ENCODE measurements at places on chromosomes 1 and 21.

DNA sequence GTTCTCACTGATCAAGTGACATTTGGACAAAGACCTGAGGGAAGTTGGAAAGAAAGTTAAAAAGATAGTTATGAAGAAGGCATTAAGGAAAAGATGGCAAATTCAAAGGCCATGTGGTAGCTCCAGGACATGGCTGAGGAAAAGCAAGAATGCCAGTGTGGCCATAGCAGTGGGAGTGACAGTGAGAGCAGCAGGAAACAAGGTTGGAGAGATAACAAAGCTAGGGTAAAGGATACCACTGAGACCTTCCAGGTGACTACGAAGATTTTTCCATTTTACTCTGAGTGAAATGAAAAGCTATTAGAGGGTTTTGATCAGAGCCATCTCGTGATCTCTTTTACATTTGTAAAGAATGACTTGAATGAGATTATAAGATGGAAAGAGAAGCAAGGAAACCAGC is 170.6 kb downstream of the SLC44A5 start:
- no peak for DNase-seq

DNA sequence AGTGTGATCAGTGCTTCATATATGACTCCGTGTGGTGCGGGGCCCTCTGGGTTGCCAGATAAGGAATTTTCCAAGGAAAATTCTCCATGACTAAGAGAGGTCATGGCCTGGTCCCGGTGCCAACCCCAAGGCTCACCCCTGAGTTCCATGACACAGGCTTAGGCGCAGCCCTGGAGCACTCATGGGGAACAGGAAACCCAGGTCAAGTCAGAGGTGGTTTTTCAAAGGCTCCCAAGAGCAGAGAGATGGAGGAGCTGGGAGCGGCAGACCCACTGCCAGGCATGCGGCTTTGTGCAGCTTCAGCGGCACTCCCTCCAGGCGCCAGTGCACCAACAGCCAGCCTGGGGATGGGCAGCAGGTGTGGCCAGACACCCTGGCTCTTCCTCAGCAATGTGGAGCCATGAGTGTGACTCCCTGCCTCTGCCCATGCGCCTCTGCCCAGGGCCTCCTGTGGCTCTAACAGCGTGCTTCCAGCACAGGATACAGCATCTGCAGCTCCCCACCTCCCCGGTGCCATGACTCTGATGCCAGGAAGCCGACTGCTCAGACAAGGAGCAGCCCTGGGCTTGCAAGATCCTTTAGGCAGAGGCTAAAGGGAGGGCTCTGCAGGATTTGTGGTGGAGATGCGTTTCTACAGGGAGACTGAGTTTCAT is 47.3 kb downstream of the GPR161 start:
- DNase-seq: no peak

GRCh38 chr1:30191154-30191702 is 532.2 kb downstream of the MATN1 start:
- peak; percentile 56 for DNase-seq

DNA sequence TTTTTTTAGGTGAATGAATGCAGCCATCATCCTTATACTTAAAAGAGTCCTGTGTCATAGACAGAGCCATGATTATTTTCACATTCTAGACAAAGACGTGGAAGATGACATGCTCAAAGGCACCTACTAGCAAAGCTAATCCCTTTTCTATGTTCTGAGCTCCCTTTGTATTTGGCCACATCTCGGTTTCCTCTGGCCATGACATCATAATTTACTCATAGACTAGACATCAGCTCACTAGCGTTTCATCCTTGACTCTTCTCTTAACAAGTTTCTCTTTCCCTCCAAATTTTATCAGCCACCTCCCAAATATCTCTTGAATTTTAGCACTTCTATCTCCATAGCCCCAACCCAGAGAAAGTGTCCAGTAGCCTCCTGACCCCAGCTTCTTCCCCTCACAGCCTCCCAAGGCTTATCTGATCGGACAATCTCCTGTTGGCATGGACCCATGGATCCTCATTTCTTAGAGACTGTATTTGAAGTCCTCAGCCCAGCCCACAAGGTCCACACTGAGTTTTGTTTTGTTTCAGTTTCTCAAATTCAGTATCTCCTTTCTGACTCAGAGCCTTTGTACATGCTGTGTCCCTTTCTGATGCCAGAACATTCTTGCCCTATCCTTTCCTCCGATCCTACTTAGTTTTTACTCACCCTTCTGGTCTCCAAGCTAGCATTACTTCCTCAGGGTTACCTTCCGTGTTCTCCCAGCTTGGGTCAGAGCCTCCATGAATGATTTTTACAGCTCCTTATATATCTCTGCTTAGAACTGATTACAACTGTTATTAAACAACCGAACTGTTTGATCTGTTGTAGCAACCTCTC is 33.0 kb upstream of the EPS8L3 start:
- no peak for DNase-seq

DNA sequence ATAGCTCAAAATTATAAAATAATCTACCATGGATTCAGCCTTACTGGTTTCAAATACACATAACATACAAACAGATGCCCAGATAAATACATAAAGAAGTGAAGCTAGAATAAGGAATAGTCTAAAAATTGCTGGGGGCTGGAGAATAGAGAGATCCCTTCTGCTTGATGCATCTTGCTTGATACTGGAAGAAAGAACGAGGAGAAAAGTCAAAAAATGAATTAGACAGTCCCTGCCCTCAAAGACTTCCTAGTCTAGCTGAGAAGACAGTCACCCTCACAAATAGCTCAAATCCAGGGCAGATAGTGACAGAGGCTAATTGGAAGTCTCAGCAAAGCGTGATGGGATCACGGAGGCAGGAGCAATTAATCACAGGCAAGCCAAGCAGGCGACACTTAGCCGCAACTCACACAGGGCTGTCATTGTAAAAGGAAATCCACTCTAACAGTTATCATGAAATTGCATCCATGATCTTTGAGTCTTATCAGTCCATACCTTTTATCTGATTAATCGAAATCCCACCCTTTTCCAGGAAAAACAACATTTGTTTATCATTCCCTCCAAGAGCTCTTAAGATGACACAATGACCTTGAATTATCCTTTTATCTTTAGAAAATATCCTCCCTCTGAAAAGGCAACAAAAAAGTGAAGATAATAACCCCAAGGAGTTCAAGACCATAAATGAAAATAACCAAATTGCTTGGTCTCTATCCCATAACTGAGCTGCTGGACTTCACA is 59.7 kb upstream of the TIAM1 start:
- DNase-seq: no peak

GRCh38 chr1:221292652-221293051 is 413.4 kb downstream of the HLX start:
- no peak for DNase-seq

DNA sequence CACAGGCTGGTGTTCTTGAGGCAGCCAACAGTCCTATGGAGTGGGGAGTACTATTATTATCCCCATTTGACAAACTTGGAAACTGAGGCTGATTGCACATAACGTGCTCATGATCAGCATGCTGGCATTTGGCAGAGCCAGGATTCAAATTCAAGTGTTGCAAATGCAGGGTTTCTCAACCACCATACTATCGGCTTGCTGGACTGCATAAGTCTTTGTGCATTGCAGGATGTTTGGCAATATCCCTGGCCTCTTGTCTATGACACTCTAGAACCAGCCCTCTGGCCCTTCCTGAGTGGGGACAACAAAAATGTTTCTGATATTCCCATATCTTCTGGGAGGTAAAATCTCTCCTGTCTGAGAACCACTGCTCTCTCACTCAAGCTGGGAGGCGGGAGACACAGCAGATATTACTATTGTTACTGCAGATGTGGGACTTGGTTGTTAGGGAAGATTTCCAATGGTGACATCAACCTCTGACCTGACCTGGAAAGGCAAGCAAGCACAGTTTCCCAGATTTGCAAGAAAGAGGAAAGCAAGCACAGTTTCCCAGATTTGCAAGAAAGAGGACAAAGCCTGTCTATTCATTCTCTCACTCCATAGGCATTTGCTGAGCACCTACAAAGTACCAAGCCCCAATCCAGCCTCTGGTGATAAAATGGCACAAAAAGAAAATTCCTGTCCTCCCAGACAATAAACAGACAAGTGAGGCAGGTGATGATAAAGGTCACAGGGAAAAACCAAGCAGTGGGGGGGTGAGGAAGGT is 1.0 kb upstream of the AADACL3 start:
- no peak for DNase-seq

GRCh38 chr1:31434101-31434871 is 21.3 kb downstream of the SERINC2 start:
- no peak for DNase-seq

DNA sequence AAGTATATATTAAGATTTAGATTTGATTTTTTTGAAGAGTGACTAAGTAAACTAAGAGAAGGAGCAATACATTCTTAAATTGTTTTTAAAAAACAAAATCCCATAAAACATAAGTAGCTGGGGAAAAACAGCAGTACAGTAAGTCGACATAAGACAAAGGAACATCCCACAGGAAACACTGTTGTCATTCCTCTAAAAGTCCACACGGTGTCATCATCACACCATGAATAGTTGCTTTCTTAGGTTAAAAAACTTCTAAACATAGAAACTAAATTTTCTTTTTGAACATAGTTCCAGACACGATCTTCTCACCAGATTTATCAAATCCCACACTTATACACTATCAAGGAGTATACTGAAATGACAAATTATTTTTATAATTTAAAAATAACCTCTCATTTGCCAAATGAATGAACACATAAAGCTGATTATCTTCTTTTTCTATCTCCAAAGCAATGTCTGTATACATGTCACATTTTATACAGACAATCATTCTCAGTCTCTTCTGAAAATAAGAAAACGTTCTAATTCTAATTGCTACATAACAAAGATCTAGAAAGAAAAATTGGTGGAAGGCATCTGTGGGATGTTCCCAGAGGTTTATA is 15.8 kb downstream of the ODF2L start:
- DNase-seq: no peak

DNA sequence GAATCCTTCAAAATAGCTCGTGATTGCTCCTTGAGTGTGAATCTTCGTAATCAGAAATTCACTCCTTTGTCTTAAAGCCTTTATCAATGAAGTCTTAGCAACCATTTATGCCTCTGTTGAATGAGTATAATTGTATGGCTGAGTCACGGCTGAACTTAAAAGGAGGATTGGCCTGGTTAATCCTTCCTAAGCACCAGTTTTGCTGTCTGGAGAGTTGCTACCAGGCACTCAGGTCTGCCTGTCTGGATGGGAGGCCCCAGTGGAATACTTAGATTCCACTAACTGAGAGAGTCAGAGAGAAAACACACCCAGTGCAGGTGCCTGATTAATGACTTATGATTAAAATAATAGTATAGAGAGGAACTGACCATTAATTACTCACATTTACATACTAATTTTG is 7.6 kb upstream of the HHAT start:
- no peak for DNase-seq

- DNase-seq: no peak
These were observed 24.7 kb upstream of the HSD17B7 start for GRCh38 chr1:162765788-162766187.

DNA sequence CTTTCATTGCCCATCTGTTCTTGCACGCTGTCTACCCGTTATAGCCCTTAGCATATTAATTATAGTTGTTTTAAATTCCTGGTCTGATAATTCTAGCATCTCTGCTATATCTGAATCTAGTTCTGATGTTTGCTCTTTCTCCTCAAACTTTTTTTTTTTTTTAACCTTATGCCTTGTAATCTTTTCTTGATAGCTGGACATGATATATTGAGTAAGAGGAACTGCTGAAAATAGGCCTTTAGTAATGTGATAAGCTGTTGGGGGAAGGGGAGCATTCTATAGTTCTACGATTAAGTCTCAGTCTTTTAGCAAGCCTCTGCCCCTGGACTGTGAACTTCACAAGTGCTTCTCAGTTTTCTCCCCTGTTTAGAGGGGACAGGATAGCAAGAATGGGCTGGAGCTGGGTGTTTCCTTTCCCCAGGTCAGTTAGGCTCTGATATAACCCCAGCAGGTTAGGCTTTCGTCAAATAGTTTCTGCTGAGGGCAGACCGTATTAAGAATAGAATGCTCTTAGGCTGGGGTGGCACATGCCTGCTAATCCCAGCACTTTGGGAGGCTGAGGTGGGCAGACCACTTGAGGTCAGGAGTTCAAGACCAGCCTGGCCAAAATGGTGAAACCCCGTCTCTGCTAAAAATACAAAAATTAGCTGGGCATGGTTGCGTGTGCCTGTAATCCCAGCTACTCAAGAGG is 62.2 kb downstream of the ZFYVE9 start:
- DNase-seq: no peak

DNA sequence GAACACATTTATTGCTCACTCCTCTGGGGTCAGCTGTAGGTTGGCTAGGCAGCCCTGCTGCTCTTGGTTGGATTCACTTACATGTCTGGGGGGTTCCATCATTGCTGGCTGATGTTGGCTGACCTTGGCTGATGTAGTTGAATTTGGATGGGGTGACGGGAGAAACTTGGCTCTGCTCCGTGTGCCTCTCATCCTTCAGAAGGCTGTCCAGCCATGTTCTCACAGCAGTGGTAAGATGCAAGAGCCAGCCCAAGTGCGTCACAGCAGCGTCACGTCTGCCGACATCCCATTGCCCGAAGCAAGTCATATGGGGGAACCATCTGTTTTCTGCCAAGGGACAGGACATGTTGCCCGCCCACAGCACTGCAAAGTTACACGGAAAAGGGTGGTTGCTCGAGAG is 613.5 kb downstream of the MATN1 start:
- no peak for DNase-seq

- DNase-seq: no peak
These were observed 9.2 kb upstream of the EPHA8 start for GRCh38 chr1:22553991-22554522.

DNA sequence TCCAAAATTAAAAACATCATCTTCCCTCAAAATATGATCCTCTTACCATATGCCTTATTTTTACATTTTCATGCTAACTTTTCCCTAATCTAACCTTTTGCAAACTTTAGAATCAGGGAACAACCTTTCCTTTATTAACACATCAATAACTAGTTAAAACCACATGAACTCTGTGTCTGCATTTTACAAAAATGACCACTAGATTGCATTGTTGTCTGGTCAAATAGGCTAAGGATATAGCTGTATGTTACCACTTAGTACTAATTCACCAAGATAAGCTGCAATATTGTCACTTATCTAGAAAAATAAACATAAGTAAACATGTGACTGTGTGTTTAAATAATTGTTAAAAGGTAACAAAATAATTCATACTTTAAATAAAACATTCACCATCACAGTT is 82.3 kb downstream of the DENND1B start:
- DNase-seq: no peak

- no peak for DNase-seq
These were observed 87.5 kb downstream of the WLS start for GRCh38 chr1:68144856-68145255.

DNA sequence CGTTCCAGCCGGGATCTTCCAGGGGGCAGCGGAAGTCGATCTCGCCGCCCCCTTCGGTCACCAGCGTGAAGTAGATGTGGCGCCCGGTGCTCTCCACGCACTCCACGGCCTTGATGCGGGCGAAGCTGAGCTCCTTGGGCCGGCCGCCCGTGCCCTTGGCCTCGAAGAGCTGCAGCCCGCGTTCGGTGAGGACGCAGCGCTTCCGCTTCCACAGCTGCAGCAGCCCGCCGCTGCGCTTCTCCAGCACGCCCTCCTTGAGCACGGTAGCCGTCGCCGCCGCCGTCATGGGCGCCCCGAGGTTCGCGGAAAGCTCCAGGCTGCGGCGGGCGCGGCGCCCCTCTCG is 516 bp downstream of the PHLDA3 start:
- no peak for DNase-seq

GRCh38 chr1:160640359-160641123 is 6.3 kb downstream of the SLAMF1 start:
- DNase-seq: no peak

- peak; percentile 17 for DNase-seq
These were observed 48.3 kb downstream of the CTTNBP2NL start for GRCh38 chr1:112444269-112444668.

- DNase-seq: no peak
These were observed 47.7 kb upstream of the RPL11 start for GRCh38 chr1:23643736-23644554.

- DNase-seq: no peak
These were observed 103.9 kb downstream of the COLGALT2 start for GRCh38 chr1:183933528-183934179.
